ENCODE measurements at places on chromosomes 11 and 22. TPM values are rescaled to one million over a fixed set of nuclear protein-coding genes. Genes with fewer than 3 reads are reported as not detected.

FOSL1 gene
- polyA plus RNA-seq = 8.2 TPM

BIK gene
- 0.09 TPM for polyA plus RNA-seq

WNT7B gene
- polyA plus RNA-seq = not detected

LRRN4CL gene
- 2.6 TPM for polyA plus RNA-seq

MRGPRF gene
- polyA plus RNA-seq = 24.4 TPM

CDC42BPG gene
- polyA plus RNA-seq = 0.02 TPM

CCDC188 gene
- 4.9 TPM for polyA plus RNA-seq

LUZP2 gene
- 0.07 TPM for polyA plus RNA-seq

MRGPRE gene
- not detected for polyA plus RNA-seq

NARS2 gene
- polyA plus RNA-seq = 5.9 TPM

FGF3 gene
- polyA plus RNA-seq = not detected

OR52I2 gene
- polyA plus RNA-seq = not detected

SYCE3 gene
- polyA plus RNA-seq = not detected

SLC22A9 gene
- polyA plus RNA-seq = not detected

SCGB2A2 gene
- polyA plus RNA-seq = not detected

BCO2 gene
- 0.85 TPM for polyA plus RNA-seq

RAB1B gene
- polyA plus RNA-seq = 170 TPM

INSC gene
- not detected for polyA plus RNA-seq

PHOX2A gene
- not detected for polyA plus RNA-seq

SPON1 gene
- polyA plus RNA-seq = not detected

CD3D gene
- polyA plus RNA-seq = not detected

AP2A2 gene
- 53.3 TPM for polyA plus RNA-seq

IL17REL gene
- not detected for polyA plus RNA-seq

CBLIF gene
- not detected for polyA plus RNA-seq

WNT11 gene
- 0.25 TPM for polyA plus RNA-seq

SLC37A2 gene
- polyA plus RNA-seq = 0.75 TPM

SPI1 gene
- not detected for polyA plus RNA-seq

MMP10 gene
- polyA plus RNA-seq = 0.29 TPM

CCDC73 gene
- polyA plus RNA-seq = not detected

OR8B8 gene
- polyA plus RNA-seq = not detected

MYBPC3 gene
- polyA plus RNA-seq = not detected

PARVG gene
- not detected for polyA plus RNA-seq

MMP12 gene
- polyA plus RNA-seq = 0.38 TPM

BDNF gene
- polyA plus RNA-seq = 62.6 TPM

POTEH gene
- polyA plus RNA-seq = not detected

RRAS2 gene
- polyA plus RNA-seq = 29.1 TPM
